ENCODE measurements at places on chromosomes 4 and X.

DNA sequence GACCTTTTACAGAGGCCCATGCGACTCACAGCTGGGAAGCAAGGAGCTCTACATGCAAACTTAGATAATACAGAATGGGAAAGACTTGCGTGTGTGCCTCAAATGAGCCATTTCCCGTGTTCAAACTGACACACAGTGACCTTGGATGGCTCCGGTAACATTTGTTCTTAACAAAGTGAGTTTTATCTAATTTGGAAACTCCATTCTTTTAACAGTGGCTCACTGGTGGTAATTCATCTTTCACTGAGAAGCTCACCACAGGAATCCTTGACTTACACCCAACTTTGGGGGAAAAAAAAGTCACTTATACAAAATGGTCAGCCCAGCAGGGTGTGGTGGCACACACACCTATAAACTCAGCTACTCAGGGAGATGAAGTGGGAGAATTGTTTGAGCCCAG lies 190.6 kb downstream of the LDB2 start:
- DNase-seq, result peak; percentile 27

DNA sequence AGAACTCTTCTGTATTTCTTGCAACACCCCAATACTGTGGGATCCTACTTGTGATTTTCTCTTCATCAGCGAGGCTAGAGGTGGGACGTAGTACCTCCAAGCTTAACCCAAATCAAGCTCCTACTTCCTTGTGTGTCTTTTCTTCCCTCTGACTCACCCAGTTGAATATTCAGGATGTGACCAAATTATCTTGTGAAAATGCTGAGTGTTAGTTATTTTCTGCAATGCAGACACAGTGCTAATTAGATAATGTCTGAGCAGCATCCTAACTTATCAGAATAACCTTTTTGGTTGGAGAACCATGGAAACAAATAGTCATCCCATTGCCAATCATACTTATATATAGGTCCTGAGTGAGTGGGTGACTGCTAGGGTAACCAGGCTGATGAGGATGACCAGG lies 2.4 kb downstream of the MEPE start:
- DNase-seq, result no peak

- DNase-seq, result no peak
Measured at GRCh38 chrX:106621836-106622235, 10.1 kb downstream of the RADX start.

GRCh38 chr4:544386-545105 lies 31.5 kb downstream of the TMEM271 start:
- DNase-seq, result no peak

GRCh38 chr4:156970501-156971164 lies 966 bp downstream of the PDGFC start:
- no peak for DNase-seq

Data from astrocyte of the spinal cord (primary cell).